ENCODE measurements at places on chromosomes 3 and 15.

DNA sequence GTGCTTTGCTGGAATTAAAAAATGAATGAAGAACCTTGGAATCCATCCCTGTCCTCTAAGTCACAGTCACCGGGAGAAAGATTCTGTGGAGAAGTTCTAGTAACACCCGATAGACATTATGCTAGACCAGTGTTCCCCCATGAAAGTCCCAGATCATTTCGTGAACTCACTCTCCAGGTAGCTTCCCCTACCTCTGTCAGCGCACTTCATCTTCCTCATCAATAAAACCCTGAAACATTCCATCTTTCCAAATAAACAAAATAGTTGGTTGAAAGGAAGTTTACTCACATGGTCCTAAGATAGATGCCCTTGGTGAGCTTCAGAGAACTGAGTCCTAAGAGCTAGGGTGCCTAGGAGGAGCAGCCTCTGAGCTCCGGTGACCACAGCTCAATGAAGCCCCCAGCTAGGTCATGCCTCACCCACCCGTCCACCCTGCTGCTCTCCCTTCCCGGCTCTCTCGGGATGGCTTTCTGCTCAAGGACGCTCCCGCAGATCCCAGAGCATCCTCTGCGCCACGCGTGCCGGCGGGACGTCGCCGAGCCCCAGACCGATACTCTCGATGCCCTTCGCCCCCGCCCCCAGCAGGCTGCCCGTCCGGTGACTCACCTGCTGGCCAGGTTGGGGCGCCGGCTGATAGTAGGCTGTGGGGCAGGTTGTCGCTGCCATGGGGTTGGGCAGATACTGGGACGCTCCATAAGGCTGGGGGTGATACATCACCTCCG, 776 bp downstream of the VGLL3 start:
- no peak for DNase-seq

- no peak for DNase-seq
These were observed 105.7 kb downstream of the DPH6 start for GRCh38 chr15:35440265-35440664.

DNA sequence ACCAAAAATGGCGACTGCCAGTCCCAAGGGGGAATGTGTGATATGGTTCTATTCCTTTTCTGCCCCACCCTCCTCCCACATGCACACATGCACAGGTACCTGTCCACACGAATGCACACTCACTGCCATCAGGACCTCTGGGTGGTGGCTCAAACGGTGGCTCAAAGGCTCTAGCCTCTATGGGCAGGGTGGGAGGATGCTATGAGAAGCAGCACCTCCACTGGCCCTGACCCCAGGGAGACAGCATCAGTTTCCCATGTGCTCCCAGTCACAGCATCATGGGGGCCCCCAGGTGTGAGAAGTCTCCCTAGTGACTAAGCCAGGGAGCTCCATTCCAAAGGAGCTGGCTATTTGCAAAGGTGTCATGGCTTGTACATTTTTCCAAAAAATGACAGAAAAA, 15.9 kb downstream of the SEMA3G start:
- DNase-seq: no peak

- no peak for DNase-seq
These were observed 38.3 kb downstream of the LRRFIP2 start for GRCh38 chr3:37136067-37136466.

DNA sequence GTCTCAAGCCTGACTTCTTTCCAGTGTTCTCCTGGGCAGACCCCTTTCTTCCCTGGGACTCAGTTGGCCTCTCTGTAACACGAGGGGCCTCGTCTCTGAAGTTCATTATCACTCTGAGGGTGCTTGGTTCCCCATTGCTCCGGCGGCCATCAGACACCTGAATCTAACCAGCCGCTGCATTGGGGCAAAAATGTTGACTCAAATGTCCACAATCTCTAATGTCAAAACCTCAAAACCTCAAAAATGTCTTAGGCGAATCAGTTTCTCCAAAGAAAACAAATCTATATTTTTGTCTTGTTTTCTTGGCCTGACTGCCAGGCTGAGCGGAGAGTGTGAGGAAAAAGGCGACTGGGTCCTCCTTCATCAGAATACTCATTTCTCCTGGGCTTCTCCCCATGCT, 220.7 kb downstream of the VPS13C start:
- DNase-seq: no peak

All from NCI-H460 (cell line).